GM18507 (cell line): ENCODE measurements at places on chromosomes 5 and 9.
A peak's percentile ranks its signal among the peaks of the same experiment; 100 is the strongest.

- DNase-seq = no peak
These were observed 9.7 kb downstream of the SERINC5 start for GRCh38 chr5:80246001-80246758.

GRCh38 chr5:54421976-54422375 lies 33.5 kb upstream of the HSPB3 start:
- no peak for DNase-seq

DNA sequence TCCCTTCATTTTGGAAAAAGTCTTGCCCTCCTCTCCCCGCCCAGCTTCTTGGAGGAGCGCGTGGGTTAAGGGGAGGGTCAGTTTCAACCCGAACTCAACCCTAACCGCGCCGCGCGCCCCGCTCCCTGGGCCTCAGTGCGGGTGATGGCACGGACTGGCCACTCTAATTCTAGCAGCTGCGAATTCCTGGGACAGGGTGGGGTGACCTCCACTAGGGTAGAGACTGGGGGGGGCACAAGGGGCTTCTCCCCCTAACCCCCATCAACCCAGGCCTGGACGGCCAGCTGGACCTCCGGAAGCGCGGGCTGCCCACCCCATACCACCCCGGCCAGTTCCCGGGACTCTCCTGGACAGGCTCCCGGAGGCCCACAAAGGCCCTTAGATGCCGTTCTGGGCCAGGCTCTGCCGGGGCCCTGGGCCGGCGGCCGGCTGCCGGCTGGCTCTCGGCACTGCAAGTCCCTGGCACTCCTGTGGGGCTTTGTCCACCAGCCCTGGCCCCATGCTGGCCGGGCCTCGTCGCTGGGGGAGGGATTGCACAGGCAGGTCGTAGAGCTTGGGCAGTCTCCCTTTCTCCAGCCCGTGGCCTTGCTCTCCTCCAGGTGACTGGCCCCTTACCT lies 7.2 kb upstream of the PSD2 start:
- no peak for DNase-seq

GRCh38 chr5:122880749-122881148 lies 35.3 kb downstream of the SNX24 start:
- DNase-seq = no peak

DNA sequence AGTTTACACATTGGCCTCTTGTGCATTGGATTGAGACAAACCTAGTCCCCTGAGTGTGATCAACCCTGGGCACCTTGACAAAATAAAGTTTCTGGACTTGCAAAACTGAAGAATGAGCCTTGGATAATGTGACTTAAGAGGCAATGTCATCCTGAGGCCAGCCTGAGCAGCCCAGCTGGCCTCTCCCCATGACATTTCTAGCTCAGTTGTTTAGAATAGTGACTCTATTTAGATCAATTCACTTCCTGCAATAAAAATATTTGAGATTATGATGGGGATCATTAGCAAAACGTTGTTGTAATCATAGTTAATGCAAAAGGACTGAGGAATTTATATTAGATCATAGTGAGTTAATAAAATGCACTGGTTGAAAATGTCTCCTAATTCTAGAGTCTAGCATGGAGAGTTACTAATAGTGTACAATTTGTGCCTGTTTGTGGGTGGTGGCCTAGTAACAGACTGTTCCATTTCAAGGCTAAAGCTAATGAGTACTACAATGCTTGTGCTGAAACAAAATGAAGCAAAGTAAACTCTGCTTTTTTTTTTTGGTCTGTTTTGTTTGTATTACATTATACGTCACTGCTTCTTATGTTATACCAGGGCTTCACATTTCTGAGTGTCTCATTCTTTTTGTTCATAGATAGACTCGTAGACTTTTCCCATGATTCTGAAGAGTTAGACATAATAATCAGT lies 10.9 kb upstream of the RHOBTB3 start:
- DNase-seq = no peak

GRCh38 chr9:24132244-24132643 lies 306.2 kb upstream of the ELAVL2 start:
- DNase-seq = no peak

DNA sequence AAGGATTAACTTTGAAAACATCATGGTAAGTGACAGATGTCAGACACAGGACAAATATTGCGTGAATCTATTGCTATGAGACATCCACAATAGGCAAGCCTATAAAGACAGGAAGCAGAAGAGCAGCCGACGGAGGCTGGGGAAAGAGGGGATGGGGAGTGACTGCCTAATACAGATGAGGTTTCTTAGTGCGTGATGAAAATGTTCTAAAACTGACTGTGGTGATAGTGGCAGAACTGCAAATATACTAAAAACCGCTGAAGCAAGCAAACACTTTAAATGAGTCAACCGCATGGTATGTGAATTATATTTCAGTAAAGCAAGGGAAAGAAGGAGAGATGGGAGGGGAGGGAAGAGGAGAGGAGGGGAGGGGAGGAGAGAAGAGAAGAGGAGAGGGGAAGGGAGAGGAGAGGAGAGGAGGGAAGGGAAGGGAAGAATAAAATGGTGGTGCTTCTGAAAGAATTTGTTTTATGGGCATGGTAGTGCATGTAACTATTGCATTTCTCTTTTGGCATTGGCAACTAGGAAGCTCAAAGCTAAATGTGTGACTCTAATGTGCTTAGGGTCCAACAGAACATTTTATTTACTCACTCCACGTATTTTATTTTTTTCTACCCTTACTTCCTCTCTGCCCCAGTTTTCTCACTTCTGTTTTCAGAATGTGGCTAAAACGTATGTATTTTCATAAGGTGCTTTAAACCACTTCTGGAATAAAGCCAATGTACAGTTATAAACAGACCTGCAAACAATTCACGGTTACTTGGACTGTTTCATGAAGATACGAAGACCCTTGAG lies 21.3 kb downstream of the AKNA start:
- DNase-seq = no peak

- no peak for DNase-seq
These were observed 24.8 kb downstream of the STX17 start for GRCh38 chr9:99931155-99931840.

DNA sequence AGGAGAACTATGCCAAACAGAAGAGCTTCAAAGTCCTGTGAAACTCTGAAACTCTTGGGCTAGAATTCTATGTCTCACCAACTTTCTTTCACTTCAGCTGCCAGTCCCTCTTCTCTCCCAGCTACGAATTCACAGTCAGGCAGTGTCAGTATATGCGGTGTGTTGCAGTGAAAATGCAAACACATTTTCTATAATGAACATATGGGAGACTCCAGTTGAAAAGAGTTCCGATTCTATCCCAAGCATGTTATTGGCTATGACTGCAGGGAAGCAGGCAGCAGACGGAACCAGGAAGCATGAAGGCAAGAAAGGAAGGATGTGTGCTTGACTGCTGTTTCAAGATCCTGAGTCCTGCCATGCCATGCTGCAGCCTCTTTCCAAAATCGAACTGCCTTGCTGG lies 515.7 kb upstream of the TLE4 start:
- DNase-seq = no peak

- no peak for DNase-seq
These were observed 429.7 kb upstream of the KLF4 start for GRCh38 chr9:107919263-107919662.

GRCh38 chr5:61598126-61598525 lies 266.1 kb downstream of the ZSWIM6 start:
- no peak for DNase-seq

GRCh38 chr9:120933310-120934055 lies 6.9 kb upstream of the TRAF1 start:
- DNase-seq = no peak

DNA sequence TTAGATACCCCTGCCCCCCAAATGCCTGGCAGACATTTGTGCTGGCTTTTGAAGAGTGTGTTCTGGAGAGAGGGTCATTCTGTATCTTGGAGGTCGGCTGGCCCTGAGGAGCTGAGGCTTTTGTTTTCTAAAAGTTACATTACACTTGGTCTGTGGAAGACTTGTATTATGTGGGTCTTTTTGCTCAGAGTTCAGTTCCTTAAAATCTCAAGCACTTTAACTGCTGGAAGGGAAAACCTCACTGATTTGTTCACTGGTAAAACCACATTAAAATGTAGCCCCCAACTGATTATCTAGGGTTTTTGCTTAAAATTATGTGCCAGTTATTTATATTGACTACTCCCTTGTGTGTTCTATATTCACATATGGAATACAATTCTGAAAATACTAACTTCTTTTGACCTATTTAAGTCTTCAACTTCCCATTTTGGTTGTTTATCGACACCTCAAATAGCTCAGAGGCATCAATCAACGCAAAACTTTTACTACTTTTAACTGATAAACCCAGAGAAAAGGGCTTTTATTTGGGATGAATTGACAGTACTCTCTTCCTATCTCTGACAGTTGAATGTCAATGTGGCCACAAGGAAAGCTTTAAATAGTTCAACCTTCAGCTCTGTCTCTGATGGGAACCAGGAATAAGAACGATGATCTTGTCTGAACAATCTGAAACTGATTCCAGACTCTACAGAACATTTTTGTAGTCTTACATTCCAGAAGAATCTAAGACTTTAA lies 54.0 kb upstream of the MAP3K1 start:
- DNase-seq = no peak

DNA sequence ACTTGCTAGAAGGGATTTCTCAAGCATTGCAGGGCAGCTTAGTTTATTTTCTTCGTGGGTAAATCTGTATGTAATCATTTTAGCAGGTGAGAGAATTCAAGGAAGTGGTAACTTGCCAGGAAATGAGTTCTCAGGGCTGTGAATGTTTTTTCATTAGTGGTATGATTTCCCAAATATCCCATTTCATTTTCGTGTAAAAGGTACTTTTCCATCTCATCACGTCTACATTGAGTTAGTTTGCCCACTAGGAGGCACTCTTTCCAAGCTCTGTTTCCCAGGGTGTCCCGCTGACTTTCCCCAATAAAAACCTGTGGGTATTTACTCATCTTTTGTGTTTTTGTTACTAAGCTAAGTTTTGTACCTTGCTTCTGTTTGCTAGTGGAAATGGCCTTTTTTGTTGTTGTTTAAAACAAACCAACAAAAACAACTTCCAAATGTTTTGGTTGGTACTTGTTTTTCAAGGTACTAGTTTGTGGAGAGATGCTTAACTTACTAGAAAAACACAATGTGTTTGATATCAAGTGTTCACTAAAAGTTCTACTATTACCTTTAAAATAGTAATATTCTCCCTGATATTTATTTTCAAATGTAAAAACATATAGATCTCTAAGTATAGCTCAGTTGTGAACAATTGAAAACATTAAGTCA lies 373.6 kb downstream of the ADGRV1 start:
- DNase-seq = peak; percentile 4

DNA sequence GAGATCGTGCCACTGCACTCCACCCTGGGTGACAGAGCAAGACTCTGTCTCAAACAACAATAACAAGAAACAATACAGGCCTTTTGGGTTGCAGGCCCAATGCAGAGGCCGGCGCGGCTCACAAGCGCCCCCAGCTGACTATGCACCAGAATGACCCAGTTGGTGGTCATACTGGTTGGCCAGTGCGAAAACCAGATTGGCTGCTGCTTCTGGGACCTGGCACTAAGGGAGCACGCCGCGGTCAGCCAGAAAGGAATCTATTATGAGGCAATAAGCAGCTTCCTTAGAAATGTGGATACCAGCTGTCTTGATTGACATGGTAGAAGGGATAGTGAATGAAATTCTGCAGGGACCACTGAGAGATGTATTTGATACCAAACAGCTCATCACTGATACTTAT lies 35.0 kb downstream of the RANBP17 start:
- no peak for DNase-seq

DNA sequence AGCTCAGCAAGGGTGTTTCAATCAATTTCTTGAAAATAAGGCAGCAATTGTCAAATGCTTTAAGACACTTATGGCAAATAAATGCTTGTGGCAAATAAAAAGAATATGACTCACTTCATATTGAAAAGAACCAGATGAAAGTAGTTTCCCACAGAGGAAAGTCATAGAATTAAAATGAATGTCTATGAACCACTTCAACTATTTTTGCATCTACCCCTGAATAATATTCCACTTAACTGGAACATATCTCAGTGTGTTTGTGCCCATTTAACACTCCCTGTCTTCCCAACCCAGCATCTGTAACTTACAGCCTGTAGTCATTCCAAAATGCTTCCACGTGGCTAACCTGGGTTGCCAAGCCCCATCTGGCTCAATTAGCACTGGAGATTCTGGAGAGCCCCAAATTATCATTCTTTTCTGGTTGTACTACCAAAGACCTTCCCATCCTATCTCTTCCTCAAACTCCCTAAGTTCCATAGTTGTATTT lies 84.7 kb downstream of the FEM1C start:
- DNase-seq = no peak

GRCh38 chr9:134800791-134801339 lies 79.7 kb upstream of the FCN2 start:
- no peak for DNase-seq

DNA sequence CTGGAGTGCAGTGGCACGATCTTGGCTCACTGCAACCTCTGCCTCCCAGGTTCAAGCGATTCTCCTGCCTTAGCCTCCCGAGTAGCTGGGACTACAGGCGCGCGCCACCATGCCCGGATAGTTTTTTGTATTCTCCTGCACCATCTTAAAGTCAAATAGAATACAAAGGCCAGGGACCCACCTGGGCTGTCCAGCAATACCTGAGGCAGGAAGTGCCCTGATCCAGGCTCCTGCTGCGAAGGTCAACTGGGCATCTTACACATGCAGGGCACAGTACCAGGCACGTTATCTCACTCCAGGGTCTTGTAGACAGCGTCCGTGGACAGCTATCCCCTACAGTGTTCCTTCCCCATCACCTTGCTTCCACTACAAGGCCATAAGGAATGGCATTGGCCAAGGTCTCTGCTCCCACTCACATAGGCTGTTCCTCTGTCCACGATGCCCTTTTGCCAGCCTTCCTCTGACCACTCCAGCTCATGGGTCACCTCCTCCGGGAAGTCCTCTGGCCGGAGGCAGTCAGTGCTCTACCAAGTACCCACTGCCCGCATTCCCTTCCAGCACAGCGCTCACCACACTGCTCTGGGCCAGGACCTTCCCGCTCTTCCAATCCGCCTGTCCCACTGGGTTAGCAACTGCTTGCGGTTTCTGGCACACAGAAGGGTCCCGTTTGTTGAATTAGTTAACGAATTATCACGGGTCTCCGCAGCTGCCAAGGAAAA lies 978 bp downstream of the P4HA2 start:
- no peak for DNase-seq

- no peak for DNase-seq
These were observed 102.0 kb downstream of the ZNF462 start for GRCh38 chr9:106964822-106965525.

DNA sequence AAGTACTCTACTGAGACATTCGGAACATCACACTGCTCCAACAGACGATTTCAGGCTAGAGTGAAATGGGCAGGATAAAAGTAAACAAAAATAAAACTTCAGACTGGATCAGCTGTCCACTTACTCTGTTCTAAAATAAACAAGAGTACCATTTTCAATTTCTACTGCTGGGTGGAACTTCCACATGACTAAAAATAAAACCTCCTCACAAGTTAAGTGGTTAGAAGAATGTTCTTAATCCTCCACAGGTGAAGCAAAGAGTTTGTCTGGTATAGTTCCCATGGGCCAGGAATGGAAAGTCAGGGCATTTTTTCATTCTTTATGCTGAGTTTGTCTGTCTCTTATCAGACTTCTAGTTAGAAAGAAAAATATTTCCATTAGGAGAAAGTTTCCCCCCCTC lies 15.7 kb downstream of the NUDT12 start:
- DNase-seq = no peak

GRCh38 chr5:32504329-32504988 lies 59.9 kb upstream of the ZFR start:
- no peak for DNase-seq

GRCh38 chr5:173623296-173623771 lies 6.9 kb upstream of the BOD1 start:
- DNase-seq = no peak

GRCh38 chr5:137097203-137097602 lies 401.9 kb downstream of the SPOCK1 start:
- no peak for DNase-seq

- no peak for DNase-seq
These were observed 597.3 kb upstream of the SGCD start for GRCh38 chr5:155729684-155730059.

- peak; percentile 25 for DNase-seq
These were observed 110.8 kb downstream of the SMARCA2 start for GRCh38 chr9:2125906-2126305.
